ENCODE measurements at places on chromosomes 2 and 18. TPM values are rescaled to one million over a fixed set of nuclear protein-coding genes. Genes with fewer than 3 reads are reported as not detected.

DNA sequence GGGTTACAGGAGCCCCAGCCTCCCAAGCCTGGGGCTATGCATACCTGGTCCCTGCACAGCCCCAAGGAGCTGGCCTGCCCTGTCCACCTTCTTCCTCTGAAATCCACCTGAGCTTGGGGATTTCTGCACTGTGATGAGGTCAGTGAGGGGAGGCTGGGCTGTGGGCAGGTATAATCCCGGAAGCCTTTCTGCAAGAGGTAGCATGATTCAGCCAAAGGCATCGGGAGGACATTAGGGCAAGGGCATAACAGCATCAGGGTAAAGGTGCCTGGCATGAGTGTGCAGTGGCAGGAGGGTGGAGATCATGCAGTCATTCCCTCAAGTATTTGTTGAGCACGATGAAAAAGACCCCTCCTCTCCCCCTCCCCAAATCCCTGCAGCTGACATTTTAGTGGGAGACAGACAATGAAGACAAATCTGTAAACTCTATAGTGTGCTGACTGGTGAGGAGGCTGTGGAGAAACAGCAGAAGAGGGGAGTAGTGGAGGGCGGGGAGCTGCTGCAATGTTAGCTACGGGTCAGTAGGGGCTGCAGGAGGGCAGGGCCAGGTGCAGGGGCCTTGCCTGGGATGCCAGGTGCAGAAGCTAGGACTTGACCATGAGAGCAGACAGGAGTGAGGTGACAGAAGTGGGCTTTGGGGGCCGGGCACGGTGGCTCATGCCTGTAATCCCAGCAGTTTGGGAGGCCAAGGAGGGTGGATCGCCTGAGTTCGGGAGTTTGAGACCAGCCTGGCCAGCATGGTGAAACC, 18.7 kb downstream of the ZFP36L2 start:
- no peak for DNase-seq

DNA sequence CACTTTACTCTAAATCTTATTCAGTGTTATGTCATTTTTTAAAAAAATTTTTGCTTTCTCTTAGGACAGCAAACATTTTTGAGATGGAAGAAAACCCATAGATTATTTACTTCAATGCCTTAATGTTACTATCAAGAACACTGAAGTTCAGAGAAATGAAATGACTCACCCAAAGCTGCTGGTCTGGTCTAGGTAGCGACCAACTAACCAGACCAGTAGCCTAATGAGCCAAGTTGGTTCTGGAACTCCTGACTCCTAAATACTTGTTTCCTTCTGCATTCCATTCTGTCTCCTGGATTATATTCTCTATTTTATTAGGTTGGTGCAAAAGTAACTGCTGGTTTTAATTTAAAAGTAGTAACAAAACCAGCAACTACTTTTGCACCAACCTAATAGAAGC, 35.4 kb downstream of the SLC8A1 start:
- no peak for DNase-seq

DNA sequence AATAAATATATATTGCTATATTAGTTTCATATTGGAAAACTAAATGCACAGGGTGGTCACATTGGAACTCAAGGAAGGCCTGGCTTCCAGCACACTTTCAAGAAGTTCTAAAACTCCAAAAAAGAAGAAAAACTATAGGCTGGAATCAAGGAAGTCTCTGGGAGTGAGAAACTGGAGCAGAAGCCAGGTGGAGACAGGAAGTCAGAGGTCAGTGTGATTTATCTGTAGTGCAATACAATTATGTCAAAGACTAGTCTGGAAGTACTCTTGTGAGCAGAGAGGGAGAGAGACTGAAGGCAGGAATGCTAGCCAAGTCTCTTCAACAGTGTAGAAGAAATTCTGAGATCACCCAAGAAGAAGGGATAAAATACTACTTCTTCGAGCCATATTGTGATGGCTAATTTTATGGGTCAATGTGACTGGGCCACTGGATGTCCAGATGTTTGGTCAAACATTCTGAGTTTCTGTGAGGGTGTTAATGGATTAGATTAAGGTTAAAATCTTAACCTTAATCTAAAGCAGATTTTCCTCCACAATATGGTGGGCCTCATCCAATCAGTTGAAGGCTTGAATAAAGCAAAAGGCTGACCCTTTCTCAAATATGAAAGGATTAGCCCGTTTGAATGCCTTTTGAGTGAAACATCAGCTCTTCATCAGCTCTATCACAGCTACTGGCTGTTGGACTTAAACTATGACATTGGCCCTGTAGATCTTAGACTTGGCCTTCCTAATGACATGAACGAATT, 208.0 kb downstream of the TDRD15 start:
- no peak for DNase-seq

GRCh38 chr18:23114171-23114881, 21.0 kb upstream of the CABLES1 start:
- DNase-seq: no peak

DNA sequence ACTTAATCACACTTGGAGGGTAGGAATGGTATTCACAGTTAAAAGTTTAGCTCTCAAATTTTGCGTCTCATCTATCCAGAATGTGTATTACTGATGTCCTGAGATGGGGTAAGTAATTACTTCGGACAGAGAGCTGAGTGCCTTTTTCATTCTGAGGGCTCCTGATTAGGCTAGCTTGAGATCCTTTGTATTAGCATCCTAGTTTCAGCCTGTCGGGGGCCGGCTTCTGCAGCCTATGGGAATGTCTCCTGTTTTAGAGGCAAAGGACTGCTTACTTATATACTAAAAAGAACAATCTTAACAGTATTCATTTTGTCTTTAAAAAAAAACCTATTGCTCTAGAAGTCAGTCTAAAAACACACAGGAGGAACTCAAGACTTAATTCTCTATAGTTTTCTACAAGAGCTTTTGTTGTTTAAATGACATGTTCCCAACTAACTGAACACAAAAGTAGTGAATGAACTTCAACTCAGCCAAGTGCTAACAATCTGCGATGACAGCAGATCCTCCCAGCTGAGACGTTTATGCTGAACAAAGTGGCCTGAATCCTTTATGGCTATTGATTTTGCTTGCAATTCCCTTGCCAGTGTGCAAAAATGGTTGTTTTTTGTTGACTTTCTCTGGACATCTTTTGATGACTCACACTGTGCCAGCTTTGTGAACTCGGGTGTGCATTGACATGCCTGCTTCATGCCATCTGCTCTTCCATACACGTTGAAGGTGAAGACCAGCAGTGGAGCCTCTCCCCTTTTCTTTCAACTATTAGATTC, 118.7 kb downstream of the LYPD6B start:
- DNase-seq: no peak

DNA sequence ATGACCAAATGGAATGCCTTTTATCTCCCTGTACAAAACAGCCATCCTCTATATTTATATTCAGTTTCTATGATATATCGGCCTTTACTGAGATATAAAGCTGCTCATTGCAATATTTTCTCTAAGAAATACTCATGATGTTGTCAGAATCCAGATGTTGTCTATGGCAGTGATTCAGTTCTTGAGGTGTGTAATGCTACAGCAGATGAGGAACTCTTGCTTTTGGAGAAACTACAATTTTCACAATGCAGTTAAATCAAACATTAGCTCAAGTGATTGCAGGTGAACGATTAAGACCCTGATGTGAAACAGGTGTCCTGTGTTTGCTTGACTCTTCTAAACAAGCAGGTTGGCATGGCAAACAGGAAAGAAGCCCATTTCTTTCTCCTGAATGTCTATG, 256.2 kb upstream of the CDH20 start:
- DNase-seq: no peak

DNA sequence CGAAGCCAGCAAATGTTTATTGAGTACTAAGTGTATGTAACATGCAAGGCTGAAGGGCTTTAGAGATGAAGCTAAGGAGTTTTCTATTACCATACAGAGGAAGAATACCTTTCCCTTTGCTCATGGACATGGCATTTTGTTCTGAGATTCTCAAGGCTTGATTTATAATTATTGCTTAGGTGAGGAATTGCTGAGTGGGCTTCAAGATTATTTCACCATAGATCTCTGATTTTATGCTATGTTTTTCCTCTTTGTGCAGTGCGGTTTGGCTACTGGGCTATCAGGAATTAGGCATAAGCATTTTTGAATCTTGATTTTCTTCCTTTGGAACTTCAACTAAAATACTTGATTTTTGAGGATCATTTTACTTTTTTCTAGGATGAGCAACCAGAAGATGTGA, 42.5 kb downstream of the VRK2 start:
- DNase-seq: no peak

Gene SLC23A3
- polyA plus RNA-seq: not detected
